ENCODE measurements at places on chromosomes 6 and 20.

DNA sequence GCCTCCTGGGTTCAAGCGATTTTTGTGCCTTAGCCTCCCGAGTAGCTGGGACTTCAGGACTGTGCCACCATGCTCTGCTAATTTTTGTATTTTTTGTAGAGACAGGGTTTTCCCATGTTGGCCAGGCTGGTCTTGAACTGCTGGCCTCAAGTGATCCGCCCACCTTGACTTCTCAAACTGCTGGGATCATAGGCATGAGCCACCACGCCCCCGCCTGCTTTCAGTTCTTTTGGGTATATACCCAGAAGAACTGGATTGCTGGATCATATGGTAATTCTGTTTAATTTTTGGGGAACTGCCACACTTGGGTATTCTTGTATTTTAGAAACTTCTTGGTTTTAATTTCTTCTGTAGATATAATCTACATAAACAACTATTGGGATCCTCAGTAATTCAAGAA is 17.0 kb downstream of the CDS2 start:
- no peak for DNase-seq

- DNase-seq, result no peak
Observed at GRCh38 chr6:88919032-88919431, 44.4 kb downstream of the RNGTT start.

GRCh38 chr6:170046791-170047626 is 243.9 kb downstream of the DLL1 start:
- no peak for DNase-seq

- DNase-seq, result no peak
Observed at GRCh38 chr6:52553158-52553557, 23.7 kb downstream of the TRAM2 start.

- no peak for DNase-seq
Observed at GRCh38 chr6:41162687-41163418, at the start of gene TREM2. TREM2 (minus strand) TSS chr6:41163116; CDS start chr6:41163082, 34 bp downstream.

Measured in kidney epithelial cell (primary cell).